ENCODE measurements at places on chromosomes 2 and 18.

DNA sequence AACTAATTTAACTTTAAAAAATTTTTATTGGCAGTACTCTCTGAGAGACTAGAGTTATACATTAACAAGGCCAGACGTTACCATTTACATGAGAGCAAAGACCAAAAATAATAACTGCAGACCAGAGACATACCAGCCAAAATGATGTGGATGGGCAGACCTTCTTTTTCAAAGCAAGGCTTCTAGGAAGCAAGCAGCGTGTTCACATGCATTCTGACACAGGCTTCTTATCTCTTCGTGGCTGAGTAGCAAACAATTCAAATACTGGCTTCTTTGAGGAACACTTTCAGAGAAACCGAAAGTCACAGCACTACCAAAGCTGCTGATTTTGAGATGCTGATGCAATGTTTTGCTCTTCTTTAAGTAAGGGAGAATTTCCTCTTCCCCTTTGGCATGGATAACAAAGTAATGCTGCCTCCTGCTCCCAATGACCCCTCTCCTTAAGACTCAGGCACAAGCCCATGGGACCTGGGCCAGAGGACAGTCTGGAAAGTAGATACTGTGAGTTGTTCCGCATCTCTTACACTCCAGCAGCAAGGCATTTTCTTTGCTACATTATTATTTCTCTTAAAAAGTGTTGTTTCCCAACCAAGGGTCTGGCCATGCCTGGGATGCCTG lies 181.9 kb downstream of the MREG start:
- DNase-seq: no peak

- DNase-seq: no peak
Observed at GRCh38 chr18:65822826-65823225, 72.0 kb downstream of the CDH7 start.

GRCh38 chr2:10594481-10594880 lies 95.3 kb downstream of the NOL10 start:
- DNase-seq: no peak

DNA sequence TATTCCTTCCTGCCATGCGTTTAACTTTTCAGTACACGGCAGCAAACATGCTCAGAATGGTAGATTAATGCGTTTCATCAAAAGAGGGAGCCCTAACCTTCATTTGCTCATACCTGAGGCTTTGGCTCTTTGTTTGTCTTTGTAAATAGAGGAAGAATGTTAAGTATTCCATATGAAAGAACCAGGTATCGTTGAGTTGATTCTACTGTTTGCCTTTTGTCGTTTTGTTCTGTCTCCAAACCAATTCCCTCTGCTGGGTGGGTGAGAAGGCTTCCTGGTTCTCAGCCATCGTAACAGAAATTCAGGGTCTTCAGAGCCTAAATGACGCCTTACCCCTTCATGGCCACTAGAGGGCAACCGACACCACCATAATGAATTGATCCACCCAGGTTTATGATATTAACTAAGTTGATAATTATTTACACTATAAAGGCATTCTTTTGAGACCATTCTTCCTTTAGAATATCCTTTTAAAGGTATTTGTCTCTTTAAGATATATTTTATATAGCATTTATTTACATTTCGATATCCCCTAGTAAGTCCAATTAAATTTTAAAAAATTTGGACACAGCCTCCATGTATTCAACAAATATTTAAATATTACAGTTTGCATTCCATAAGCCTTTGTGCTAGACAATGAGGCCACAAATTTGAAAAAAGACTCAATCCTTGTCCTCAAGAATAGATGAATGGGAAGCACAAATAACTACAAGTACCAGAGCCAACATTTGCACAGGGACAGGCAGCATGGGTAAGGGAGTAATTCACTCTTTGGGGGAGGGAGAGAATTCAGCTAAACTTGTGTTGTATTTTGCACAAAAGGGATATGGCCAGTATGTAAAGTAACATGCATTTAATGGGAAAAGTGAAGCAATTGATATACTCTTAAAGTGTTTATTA lies 48.1 kb downstream of the TIMM21 start:
- peak; percentile 73 for DNase-seq

DNA sequence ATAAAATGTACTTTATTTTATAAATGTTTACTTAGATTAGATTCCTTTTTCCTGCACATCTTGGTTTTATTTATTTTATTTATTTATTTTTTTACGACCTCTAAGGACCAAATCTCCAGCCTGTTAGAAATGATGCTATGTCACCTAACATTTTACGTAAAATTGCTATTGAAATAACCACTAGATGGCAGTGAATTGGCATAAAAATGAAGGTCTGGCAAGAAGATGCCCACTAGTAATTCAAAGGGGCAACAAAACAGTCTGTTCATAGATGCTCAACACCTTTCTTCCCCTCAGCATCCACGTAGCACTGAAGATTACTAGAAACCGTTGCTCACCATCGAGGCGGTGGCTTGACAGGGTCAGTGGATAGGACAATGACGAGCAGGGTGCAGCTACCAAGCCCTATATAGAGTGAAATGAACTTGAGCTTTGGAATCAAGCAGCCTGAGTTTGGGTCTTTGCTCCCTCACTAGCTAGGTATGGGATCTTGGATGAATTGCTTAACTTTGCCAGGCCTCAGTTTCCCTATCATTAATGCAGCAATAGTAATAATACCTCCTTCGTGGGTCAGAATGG lies 128.7 kb upstream of the L3MBTL4 start:
- no peak for DNase-seq

- no peak for DNase-seq
Observed at GRCh38 chr2:150812664-150813367, 325.3 kb upstream of the RND3 start.

DNA sequence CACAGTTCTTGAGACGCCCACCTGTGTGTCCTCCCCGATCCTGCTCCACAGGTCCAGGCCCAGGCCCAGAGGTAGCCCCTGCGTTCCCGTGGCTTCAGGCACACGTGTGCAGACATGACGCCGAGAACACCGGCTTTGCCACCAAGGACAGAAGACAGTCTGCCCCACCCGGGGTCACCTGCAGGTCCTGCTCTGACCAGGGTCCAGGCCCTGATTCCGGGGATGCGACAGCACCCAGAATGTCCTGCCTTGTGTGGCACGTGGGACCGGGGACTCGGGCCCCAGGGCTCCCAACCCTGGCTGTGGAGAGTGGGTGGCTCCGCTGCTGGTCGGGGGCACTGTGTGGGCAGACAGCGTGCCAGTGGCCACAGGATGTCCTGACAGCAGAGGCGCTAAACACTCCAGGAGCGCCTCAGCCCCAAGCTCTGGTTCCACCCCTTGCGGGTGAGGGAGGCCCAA lies 36.9 kb downstream of the ADI1 start:
- DNase-seq: no peak

GRCh38 chr2:189821953-189822748 lies 37.9 kb downstream of the PMS1 start:
- no peak for DNase-seq

GRCh38 chr2:206004004-206004693 lies 81.8 kb downstream of the INO80D start:
- DNase-seq: no peak

DNA sequence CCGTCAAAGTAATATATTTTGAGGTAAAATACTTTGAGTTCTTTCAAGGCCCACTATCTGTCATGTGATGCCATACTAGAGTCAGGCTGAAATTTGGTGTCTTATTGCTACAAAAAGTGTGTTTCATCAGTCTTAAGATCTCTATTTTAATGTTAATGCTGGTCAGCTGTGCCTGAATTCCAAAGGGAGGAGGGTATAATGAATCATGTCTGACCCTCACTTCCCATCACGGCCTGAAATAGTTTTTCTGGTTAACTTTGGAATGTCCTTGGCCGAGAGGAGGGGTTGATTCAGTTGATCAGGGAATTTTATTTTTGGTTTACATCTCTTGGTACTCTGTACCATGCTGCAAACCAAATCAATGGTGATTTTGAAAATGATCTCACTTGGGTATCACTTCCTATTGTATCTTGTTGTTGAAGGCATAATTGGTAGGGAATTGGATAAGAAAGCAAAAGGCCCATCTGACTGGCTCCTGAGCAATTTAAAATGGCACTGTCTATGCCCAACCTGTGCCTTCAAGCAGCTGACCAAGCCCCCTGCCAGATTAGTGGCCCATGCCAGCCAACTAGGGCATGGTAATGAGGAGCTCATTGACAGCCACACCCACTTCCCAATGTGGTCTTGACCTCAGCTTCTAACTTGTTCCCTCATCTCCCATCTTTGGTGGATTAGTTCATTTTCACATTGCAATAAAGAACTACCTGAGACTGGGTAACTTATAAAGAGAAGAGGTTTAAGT lies 6.1 kb upstream of the SLC35F5 start:
- no peak for DNase-seq

DNA sequence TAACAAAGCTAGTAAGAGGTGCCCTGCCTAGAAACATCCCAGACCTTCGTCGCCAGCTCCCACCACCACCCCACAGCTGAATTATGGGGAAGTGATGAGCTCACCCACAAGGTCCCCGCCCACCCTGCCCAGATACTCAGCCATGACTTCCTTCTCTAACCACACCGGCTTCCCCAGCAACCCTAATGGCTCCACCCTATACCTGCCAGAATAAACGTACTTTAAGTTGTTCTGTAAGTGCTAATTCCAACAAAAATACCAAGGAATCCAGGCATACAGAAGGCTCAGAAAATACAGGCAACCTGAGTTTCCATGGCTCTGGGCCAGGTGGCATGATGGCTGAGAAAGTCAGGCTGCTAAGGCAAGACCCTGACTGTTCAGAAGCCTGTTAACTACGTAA lies 39.1 kb downstream of the TMEM163 start:
- DNase-seq: peak; percentile 6

DNA sequence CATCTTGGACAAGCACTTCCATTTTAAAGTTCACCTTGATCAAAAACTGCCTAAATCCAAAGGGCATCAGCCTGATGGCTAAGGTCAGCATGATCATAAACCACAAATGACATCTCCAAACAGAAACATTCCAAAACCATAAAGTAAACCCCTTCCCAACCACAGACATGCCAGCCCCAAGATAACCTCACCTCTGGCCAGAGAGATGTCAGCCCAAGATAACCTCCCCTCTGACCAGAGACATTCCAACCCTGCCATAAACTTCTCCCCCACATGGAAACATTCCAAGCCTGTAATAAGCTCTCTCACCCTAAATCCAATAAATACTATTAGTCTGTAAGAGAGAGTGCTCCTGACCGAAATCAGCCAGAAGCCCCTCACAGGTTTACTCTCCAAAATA lies 18.6 kb upstream of the MARCO start:
- DNase-seq: no peak

DNA sequence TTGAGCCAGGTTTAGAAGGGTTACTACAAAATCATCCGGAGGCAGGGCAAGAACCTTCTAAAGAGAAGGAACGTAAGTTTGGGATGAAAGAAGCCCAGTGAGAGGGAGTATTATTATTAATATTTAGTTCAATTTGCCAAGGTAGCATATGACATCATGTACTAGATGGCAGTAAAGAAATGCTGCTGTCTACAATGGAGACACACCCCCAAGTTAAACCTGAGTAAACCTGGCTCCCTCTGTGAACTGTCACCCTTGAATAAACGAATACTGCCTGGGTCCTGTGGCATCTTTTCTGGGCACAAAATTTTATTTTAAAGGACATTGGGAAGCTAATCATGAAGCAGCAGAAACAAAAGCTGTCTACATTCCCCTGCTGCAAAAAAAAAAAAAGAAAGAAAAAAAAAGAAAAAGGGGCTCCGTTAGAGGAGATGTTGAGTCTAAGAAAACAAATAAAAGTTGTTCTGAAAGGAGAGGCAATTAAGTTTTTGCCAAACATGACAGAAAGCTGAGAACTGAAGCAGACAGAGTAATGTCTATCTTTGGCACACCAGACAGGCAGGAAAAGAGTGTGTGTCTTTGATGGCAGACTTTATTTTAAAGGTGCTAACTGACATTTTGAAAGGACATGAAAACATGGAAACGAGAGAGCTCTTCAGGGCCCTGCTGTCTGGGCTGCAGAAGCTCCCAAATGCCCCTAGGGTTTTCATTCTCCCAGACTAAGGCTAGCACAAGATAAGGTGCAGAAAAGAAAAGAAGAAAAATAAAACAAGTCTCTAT lies 557.7 kb upstream of the CHAC2 start:
- no peak for DNase-seq

GRCh38 chr2:1744151-1744445 lies 217 bp downstream of the PXDN start:
- no peak for DNase-seq

GRCh38 chr2:161839926-161840325 lies 215.7 kb downstream of the SLC4A10 start:
- no peak for DNase-seq

- no peak for DNase-seq
Observed at GRCh38 chr18:57995331-57995730, 48.7 kb upstream of the NEDD4L start.

- DNase-seq: peak; percentile 5
Observed at GRCh38 chr2:173357346-173357745, 2.7 kb downstream of the CDCA7 start.

GRCh38 chr2:188391354-188391753 lies 99.7 kb downstream of the GULP1 start:
- DNase-seq: no peak

- DNase-seq: no peak
Observed at GRCh38 chr2:37168217-37168981, 11.6 kb upstream of the EIF2AK2 start.

DNA sequence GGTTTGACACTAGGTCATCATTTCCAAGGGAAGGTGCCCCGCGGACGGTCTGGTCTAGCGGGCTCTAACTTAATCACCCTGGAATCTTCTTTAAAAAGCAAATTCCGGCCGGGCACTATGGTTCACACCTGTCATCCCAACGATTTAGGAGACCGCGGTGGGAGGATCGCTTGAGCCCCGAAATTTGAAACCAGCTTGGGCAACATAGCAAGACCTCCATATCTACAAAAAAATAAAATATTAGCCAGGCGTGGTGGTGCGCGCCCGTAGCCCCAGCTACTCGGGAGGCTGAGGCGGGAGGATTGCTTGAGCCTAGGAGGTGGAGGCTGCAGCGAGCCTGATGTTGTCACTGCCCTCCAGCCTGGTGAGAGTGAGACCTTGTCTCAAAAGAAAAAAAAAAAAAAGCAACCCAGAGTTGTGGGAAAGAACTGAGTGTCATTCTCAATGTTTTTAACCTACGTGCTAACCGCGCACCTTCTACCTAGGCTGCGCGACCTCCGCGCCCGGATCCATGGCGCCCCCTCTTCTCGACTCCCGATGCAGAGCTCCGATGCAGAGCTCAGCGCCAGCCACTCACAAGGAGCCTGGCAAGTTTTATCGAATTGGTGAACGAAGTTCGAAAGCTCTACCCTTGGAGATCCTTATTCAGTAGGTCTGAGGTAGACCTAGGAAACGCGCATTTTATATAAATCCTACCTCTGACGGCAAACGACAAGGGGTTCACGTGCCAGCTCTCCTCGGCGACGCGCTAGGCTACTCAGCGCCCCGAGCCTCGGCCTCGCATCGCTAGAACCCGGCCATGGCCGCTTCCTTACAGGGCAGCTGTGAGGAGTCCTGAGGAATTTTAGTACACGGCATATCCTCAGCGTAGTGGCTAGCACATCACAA lies 888 bp upstream of the TWSG1 start:
- DNase-seq: no peak
